ENCODE measurements at places on chromosomes 2 and 18.

GRCh38 chr2:241514553-241514952 is 6.2 kb upstream of the STK25 start:
- no peak for DNase-seq

- DNase-seq, result no peak
These were observed 114.6 kb upstream of the KCTD1 start for GRCh38 chr18:26662996-26663395.

- DNase-seq, result no peak
These were observed 31.0 kb downstream of the RBM43 start for GRCh38 chr2:151230627-151231140.

GRCh38 chr2:8265476-8266226 is 416.2 kb upstream of the ID2 start:
- no peak for DNase-seq

Data from thoracic aorta (tissue), 2 donors.